Hippocampal formation (tissue), 2 donors: ENCODE measurements at places on chromosomes 2 and 18.
A peak's percentile ranks its signal among the peaks of the same experiment; 100 is the strongest.

- no peak for DNase-seq
Observed at GRCh38 chr2:68156419-68156818, 1.3 kb upstream of the PNO1 start.

DNA sequence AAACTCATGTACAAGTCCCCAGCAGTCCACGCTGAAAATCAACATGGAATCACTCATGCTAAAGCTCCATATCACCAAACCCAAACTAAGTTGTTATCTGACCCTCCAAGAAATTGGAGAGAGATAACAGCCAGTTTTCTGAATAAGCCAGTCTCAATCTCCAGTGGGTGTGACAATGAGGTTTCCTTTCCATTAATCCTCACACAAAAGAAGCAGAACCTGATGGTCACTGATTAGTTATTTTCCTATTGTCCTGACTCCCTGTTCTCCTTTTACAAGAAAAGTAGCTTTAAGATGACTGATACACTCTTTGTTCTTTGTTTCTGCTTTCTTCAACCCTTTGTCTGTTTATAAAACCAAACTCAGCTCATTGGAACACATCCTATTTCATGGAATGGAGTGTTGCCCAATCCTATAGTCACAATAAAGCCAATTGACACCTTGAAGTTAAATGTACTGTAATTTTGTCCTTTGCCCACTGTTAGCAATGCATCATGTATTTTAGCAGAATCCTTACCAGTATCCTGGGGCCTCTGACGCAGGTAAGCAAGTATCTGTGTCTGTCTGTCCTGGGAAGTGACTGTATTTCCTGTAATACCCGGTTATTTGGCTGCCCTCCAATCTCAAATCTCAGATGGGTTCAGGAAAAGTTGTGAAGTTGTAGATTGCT, 30.6 kb upstream of the SH3RF3 start:
- no peak for DNase-seq

DNA sequence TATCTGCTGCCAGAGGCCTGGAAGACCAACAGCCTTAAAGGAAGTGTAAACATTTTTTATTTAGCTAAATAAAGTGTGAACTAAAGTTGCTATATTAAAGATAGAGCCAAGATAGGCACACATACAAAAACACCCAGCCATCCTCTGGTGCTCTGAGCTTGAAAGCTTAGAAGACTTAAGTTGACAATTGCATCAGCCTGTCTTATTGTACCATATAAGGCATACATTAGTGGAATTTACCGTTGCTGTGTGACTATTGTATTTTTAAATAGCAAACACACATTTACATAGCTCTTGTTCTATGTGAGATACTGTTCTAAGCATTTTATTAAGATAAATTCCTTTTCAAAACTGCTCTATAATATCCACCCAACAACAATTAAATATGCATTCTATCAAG, 736.6 kb upstream of the ZEB2 start:
- DNase-seq = no peak

GRCh38 chr2:237774811-237775553, 23.6 kb upstream of the RBM44 start:
- DNase-seq = no peak

DNA sequence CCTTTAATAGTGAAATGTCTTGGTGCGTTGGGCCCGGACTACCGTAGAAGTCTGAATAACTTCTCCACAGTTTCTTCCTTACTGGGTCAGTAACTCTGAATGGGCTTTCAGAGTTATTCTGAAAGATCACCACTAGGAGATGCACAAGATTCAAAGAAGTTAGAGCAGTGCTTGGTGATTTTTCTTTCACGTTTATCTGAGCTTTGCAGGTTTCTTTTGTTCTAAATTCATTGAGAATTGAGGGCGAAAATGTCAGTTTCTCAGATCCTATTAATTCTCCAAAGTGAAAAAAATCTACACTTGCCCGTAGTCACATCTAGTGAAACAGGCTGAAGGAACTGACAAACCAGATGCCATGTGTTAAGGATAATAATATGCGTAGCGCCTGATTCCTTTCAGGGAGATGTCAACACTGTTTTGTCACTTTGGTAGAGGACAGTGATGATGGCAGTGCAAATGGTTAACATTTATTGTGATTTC, 70.1 kb downstream of the QPCT start:
- no peak for DNase-seq

GRCh38 chr2:209358992-209359391, 64.9 kb upstream of the MAP2 start:
- no peak for DNase-seq

DNA sequence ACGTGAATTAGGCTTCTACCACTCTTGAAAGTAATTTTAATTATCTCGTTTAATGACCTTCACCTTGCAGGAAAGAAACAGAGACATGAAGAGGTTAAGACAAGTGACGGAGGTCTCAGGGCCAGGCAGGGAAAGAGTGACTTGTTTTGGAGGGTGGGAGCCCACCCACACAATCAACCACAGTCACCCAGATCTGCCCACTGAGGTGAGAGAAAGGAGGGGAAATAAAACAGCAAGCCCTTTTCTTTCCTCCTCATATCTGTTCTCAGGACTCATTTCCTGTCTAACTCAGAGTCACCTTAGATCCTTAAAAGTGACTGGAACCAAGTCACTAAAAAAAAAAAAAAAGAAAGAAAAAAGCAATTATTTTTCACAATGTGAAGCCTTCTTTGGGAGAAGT, 26.8 kb downstream of the ATP8B1 start:
- no peak for DNase-seq

DNA sequence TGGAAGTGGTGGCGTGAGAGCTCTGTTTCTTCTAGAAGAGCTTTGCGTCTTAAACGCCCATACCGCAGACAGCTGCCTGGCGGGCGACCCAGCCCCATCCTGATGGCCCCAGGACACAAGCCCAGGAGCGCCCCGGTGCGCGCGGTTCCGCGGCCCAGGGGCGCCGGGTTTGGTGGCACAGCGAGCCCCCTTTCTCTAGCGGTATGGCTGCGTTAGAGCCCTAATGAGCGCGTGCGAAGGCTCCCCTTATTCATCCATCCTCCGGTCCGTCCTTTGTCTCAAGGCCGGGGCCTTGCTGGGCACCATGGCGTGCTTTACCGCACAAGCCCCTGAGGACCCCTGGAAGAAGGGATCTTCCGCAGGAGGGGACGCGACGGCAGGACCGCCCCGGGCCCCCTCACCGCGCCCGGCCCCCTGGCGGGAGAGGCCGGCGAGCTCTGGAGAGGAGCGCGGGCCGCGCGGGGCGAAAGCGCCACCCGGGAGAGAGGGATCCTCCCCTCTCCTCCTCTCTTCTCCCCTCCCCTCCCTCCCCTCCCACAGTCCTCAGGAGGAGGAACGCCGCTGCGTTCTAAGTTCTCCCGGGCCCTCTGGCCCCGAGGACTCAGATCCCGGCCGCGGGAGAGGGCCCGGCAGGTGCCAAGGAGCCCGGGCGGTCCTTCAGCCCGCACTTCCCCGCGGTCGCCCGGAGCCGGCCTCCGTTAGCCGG, 626 bp upstream of the SLC1A4 start:
- DNase-seq = peak; percentile 84

- DNase-seq = no peak
Observed at GRCh38 chr2:223076573-223076972, 24.6 kb downstream of the KCNE4 start.

GRCh38 chr2:4279431-4279830, 576.1 kb downstream of the DCDC2C start:
- no peak for DNase-seq

- DNase-seq = no peak
Observed at GRCh38 chr18:3651266-3651665, 201.3 kb downstream of the TGIF1 start.

DNA sequence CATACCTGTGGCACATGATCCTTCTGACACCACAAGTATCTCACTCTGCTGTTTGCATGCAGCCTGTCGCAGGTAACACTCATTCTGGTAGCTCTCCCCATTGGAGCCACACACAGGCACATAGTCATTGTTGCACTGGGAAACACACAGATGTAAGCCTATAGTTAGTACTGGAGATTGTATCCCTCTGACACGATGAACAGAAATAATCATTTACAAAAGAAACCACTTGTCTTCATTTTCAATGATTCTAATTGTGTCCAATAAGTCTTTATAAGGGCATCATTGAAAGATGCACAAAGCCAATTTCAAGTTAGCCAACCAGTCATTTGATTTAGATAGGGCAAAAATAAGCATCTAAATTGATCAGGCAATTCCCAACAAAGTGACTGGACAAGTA, 10.4 kb downstream of the TMEFF2 start:
- DNase-seq = peak; percentile 56

GRCh38 chr2:190202604-190203003, 117.0 kb downstream of the HIBCH start:
- no peak for DNase-seq

- DNase-seq = no peak
Observed at GRCh38 chr2:44894058-44894457, 47.4 kb upstream of the SIX3 start.

DNA sequence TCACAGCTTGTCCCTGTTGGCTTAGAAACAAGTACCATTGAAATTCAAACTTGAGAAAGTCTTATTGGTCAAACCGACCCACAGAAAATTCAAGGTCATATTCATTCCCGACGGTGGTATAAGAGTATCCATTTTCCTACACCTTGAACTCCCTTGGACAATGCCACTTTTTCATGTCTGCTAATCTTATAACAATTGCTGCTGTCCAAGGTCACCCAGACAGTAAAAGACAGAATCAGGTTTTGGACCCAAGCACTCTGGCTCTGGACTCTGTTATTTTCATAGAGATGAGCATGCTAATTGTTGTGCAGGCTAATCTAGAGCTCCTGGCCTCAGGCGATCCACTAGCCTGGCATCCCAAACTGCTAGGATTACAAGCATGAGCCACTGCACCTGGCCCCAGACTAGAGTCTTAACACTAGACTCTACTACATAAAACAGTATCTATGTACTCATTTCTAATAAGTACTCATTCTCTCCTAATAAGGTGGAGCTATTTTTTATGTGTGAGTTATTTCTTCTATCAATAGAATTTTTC, 57.8 kb downstream of the C2orf76 start:
- DNase-seq = no peak

GRCh38 chr2:73870084-73870483, 22.7 kb upstream of the ACTG2 start:
- DNase-seq = no peak

DNA sequence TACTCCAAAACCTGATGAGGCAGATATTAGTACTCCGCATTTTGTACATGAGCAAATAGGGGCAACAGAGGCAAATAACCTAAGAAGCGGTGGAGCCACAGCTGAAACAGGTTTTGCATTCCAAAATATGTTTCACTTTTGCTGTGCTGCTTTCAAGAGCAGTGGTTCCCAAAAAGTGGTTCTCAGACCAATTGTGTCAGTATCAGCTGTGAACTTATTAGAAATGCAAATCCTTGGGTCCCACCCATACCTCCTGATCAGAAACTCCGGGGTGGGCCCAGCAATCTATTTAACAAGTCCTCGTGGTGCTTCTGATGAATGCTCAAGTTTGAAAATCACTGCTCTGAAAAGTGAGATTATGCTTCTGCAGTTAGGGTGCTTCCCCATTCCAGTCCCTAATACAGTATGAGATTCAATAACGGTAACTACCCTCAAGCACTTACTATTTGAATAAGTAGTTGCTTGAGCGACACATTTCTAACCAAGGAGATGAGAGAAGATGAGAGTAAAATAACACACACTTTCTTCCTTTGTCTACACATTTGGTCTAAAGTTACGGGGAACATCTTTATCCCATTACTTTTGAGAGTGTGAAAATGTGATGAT, 17.8 kb upstream of the TCF4 start:
- no peak for DNase-seq

DNA sequence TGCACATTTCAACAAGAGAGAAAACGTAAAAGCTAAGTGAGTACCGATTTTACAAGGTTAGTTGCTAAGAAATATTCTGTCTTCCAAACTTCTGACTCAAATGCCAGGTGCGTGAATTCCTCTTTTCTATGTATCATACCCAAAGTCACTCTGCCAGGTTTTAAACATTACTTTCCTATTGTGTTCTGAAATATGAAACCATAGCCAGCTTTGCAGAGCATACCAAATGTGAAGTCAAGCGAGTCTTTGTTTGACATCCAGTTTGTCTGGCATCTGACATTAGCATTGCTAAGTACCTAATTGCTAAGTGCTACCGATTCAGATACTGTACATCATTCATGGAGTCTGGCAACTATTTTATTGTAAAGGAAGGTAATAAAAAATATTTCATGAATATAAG, 321.9 kb upstream of the GALNT5 start:
- no peak for DNase-seq

DNA sequence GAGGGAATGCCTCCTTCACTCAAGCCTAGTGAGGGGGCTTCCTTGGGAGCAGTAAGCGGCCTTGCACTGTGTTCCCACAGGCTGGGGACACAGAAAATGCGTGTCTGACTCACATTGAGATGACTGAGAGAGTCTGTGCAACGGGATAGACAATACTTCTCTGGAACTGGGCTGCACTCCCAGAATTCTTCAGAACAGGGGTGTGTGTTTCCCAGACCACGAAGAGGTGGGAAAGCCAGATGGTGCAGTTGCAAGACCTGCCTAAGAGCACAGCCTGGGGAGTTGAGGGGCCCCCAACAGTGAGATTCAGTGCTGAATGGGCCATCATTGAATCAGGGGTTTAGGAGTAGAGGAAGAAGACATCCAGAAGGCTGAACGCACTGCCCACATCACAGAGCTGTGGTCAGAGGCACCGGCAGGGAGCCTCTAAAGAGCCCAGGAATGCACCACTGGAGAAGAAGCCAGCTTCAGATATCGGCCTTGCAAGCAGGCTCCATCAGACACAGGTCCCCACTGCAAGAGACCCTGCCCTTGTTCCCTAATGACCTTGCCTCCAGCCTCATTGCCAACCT, 36.6 kb upstream of the MRPL19 start:
- DNase-seq = no peak

DNA sequence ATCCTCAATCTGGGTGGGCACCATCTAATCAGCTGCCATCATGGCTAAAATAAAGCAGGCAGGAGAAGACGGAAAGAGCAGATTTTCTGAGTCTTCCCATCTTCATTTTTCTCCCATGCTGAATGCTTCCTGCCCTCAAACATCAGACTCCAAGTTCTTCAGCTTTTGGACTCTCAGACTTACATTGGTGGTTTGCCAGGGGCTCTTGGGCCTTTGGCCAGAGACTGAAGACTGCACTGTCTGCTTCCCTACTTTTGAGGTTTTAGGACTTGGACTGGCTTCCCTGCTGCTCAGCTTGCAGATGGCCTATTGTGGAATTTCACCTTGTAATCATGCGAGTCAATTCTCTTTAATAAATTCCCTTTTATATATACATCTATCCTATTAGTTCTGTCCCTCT, 36.6 kb downstream of the DIPK1C start:
- no peak for DNase-seq

- no peak for DNase-seq
Observed at GRCh38 chr2:162824304-162824703, 14.3 kb downstream of the KCNH7 start.

DNA sequence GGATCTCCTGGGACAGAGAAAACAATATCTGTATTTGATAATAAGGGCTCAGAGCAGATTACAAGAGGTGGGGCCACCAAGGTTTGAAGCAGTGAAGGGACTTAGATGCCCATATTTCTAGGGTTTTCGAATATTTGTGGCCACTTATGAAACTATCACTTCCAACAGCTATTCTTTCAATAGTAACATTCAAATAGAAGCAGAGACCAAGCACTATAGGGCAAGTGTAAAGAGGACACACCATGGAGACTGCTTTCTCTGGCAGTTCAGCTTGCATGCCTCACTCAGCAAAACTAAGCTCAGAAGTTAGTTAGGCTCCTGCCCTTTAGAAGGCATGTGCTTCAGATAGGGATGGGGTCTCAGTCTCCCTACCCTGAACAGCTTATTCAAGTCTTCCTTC, 10.3 kb downstream of the PSTPIP2 start:
- no peak for DNase-seq

- DNase-seq = no peak
Observed at GRCh38 chr2:218713922-218714321, 3.3 kb downstream of the TTLL4 start.
